D341Med (cell line): ENCODE measurements at places on chromosomes 3 and 15.

DNA sequence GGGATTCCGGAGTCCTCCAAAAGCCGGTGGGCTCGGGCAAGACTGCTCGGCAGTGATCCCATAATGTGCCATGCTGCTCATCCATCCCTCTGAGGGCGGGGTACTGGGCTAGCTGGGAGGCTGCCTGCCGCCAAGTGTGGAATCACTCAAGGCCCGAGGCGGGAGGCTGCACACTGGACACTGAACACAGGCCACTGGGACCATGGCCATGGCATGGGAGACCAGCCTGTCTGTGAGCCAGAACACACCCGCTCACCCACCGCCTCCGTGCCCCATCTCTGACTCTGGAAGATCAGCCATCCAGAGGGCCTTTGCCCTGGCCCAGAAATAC, 1.4 kb downstream of the C3orf22 start:
- peak; percentile 12 for DNase-seq

GRCh38 chr3:58288011-58288728, 17.9 kb upstream of the RPP14 start:
- no peak for DNase-seq

- DNase-seq = peak; percentile 79
Measured at GRCh38 chr3:156151824-156152428, 31.5 kb downstream of the KCNAB1 start.

DNA sequence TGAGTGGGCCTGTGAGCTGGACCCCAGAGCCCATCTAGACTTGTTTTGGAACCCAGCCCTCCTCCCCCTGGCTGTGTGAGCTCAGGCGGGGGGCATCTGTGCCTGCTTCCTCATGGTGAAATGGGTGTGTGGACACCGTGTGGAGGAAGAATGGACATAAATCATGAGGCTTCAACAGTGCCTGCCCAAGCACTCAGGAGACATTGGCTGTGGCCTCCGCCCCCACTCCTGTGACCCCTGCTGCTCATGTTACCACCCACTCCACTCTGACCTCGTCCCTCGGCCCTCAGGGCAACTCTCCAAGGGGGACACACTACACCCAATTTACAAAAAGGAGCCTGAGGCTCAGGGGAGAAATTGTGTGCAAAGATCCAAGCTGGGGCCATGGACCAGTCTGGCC, 16.6 kb downstream of the TPRA1 start:
- DNase-seq = no peak

DNA sequence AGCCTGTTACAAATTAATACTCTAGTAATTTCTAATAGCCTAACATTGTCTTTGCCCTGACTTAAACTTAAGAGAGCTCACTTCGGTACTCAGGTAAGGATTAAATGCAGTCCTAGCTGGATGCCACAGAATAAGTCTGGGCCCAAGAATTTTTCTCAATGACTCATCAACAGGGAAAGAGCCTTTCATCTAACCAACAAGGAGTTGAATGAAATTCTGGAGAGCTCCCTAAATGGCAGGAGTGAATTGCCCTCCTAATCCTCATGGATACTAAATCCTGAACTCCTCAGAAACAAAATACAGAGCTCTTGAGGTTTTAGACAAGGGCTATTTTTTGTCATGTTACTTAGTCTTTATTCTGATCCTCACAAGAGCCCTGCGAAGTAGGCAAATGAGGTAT, 159.5 kb downstream of the PLCH1 start:
- DNase-seq = no peak

GRCh38 chr3:17877299-17877698, 134.9 kb upstream of the TBC1D5 start:
- no peak for DNase-seq

GRCh38 chr3:113662824-113663223, 33.6 kb downstream of the USF3 start:
- no peak for DNase-seq

DNA sequence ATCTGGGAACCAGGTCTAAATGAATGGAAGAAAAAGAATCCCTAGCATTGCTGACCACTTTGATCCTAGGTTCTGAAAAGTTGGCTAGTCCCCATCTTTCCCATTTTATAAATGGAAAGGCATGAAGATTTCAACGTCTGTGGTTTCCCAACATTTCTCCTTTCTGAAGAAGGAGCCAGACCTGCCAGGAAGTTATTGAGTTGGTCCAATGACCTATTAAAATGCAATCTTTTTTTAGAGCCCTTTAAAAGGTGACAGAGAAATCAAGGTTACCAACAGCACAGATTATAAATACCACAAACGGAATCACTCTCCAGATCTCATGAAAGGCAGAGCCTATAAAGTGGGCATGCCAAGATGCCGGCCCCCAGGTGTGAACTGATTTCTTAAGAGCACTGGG, 505.6 kb upstream of the THBS1 start:
- no peak for DNase-seq

DNA sequence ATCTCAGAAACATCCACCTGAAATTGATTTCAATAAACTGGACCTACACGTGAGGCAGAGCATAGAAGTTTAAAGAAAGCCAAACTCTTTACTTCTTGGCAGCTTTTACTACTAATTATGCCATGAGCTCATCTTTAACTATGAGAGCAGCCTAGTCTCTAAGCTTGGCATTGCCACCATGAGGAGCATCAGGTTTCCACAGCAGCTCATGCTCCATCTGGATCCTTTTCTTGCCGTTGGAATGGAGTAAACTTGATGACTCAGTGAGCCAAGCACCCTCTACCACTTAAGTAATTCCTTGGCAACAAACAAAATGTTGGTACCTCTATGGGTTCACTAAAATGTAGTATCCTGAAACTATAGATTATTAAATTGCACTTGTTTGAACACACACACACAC, 583.2 kb downstream of the EPHA3 start:
- no peak for DNase-seq

- DNase-seq = peak; percentile 45
Measured at GRCh38 chr15:42156243-42156922, at the start of gene PLA2G4F. PLA2G4F (minus strand) TSS chr15:42156636; CDS start chr15:42156549, 87 bp downstream.

DNA sequence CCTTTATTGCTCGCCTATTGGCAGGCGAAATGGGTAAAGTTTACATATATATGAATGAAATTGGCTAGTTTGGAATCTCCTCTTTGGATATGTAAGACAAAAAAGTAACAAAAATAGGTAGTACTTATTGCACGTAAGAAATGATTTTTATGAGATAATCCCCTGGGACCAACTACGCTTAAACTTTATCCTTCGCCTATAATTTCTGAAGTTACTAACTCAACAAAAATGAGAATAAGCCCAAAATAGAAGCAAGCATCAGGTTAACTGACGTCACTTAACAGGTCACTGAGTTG, 438 bp upstream of the SLC49A4 start:
- no peak for DNase-seq

- peak; percentile 84 for DNase-seq
Measured at GRCh38 chr3:123489400-123490004, 40.6 kb upstream of the ADCY5 start.

DNA sequence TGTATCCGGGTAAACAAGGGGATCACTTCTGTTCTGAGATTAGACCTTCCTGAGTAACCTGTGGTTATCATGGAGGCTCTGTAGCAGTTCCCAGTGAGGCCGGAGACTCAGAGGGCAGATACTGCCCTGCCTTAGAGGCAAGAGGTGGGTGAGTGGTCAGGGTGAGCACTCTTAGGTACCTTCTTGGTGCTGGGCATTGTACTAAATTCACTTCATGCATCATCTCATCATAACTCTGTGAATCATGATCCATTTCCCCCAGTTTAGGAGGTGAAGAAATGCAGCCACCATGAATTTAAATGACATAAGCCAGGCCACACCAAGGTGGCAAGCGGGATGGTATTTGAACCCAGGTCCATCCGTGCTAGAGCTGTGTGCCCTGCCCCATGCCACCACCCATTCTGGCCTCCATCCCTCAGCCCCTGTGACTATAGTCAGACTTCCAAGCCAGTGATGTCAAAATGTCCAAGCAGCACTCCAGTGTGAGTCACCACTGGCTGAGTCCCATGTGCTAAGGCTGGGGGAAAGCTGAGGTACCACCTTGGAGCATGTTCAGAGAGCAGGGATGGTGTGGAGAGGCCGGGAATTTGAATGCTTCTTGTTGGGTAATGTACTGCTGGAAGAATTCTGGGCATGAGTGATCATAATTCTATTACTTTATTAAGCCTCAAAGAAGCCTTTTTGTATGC, 88.8 kb downstream of the EPHB1 start:
- no peak for DNase-seq
